ENCODE measurements at places on chromosomes 5 and 9.

DNA sequence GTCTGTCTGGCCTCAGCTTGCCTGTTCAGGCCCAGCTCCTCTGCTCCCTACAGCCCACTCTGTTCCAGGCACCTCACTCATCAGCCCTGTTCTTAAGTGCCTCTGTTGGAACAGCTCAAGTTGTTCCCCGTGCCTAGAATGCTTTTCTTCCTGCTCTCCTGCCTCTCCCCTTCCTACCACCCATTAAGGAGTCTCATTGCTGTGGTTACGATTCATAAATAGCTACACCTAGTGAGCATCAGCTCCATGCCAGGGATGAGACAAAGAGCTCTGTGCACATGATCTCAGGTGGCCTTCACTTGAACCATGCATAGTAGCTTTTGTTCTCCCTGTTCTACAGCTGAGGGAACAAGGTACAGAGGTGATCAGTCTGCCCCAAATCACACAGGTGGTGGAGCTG, 54.3 kb downstream of the PSD2 start:
- DNase-seq, result no peak

- DNase-seq, result no peak
Measured at GRCh38 chr9:129280623-129281271, 102.7 kb upstream of the IER5L start.

GRCh38 chr9:37309136-37309535, 113.4 kb upstream of the GRHPR start:
- DNase-seq, result peak; percentile 46

DNA sequence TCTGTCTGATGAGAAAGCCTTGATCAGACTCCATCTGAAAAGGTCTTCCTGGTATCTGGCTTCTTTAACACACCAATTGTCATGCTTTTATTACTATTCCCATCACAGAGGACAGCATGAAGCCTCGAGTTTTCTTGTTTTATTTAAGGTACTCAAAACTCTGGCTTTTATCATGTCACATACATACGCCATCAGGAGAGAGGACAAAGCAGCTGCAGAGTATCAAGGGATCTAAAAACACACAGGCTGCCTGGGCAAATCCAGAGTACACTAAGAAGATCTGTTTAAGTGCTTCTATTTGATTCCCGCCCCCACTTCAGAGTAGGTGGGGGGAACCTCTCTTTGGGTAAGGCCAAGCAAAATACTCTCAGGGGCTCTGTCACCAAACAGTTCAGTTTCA, 277.2 kb downstream of the SPOCK1 start:
- DNase-seq, result no peak

DNA sequence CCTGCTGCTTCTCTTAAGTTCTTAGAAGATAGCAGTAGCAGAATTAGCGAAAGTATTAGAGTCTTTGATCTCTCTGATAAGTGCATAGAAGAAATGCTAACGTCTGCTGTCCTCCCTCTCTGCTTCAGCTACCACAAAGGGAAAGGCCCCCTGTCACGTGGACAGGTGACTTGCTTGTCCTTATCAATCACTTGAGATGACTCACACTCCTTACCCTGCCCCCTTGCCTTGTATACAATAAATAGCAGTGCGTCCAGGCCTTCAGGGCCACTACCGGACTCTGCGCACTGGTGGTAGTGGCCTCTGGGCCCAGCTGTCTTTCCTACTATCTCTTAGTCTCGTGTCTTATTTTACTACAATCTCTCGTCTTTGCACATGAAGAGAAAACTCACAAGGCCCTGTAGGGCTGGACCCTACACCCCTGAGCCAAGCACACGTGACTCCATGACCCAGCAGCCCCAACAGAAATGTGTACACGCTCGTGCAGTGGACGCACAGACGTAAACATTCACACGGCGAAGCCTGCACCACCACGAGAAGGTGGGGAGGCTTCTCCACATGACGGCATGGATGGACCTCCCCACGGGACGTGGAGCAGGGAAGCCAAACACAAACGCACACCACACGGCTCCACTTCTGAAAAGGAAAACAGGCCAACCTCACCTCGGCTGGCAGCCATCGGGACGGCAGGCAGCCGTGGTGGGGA, 38.3 kb downstream of the PNPLA7 start:
- DNase-seq, result no peak

- no peak for DNase-seq
Measured at GRCh38 chr5:141392429-141393198, at the start of gene PCDHGA8. Gene PCDHGA8 (plus strand): TSS chr5:141392633. CDS start chr5:141392814, 181 bp downstream.

DNA sequence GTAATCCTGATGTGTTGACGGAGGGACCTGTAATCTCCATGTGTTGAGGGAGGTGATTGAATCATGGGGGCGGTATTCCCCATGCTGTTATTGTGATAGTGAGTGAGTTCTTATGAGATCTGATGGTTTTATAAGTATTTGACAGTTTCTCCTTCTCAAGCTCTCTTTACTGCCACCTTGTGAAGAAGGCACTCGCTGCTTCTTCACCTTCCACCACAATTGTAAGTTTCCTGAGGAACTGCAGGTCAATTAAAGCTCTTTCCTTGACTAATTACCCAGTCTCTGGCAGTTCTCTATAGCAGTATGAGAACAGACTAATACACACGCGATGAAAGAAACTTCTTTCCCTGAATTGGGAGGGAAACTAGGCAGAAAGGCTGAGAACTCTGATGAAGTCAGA, 141.1 kb upstream of the RAD23B start:
- peak; percentile 11 for DNase-seq

- DNase-seq, result no peak
Measured at GRCh38 chr5:3347741-3348140, 247.9 kb upstream of the IRX1 start.

DNA sequence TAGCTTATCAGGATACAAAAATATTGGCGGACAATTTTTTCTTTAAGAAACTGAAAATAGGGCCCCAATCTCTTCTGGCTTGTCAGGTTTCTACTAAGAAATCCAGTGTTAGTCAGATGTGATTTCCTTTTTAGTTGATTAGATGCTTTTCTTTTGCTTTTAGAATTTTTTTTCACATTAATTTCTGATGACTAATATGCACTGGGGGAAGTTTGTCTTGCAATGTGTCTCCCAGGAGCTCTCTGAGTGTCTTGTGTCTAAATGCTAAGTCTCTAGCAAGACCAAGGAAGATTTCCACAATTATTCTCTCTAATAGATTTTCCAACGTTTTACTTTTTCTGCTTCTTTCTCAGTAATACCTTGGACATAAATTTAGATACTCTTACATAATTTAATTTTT, 559.8 kb upstream of the TYRP1 start:
- DNase-seq, result no peak

DNA sequence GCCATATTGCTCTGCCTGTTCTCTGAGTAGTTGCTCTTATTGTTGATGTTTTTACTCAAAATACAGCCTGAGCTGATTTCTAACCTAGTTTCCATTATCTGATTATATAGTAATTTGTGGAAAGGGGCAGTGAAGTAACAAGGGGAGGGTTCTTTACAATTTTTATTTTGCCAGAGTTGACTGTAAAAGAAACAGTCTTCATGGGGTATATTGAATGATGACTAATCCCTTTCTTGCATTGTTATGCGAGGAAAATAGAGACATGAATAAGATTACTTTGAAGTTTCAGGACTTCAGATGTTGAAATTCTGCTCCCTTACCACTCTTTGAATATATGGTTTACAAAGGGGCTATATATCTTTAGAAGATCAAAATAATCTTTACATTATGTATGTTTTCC, 9.1 kb upstream of the LRRC70 start:
- no peak for DNase-seq

DNA sequence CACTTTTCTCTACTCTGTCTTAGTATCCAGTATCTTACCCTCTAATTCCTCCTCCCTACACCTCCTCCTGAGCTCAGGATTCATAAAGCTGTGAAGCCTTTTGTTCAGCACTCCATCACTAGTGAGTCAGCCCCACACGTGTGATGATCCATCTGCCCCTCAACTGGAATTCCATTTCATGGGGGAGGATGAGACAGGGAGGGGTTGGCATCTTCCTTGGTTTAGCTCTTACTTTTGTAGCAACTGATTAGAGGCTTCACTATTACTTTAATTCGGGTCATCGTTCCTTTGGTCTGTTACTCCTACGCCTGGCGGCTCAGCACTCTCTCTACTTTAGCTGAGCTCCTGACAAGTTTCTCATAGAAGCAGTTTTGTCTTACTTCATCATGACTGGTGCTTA, 11.8 kb downstream of the BTNL8 start:
- DNase-seq, result no peak

- no peak for DNase-seq
Measured at GRCh38 chr5:72020161-72020983, 86.9 kb upstream of the MAP1B start.

GRCh38 chr5:109868737-109869136, 179.0 kb downstream of the MAN2A1 start:
- peak; percentile 12 for DNase-seq

DNA sequence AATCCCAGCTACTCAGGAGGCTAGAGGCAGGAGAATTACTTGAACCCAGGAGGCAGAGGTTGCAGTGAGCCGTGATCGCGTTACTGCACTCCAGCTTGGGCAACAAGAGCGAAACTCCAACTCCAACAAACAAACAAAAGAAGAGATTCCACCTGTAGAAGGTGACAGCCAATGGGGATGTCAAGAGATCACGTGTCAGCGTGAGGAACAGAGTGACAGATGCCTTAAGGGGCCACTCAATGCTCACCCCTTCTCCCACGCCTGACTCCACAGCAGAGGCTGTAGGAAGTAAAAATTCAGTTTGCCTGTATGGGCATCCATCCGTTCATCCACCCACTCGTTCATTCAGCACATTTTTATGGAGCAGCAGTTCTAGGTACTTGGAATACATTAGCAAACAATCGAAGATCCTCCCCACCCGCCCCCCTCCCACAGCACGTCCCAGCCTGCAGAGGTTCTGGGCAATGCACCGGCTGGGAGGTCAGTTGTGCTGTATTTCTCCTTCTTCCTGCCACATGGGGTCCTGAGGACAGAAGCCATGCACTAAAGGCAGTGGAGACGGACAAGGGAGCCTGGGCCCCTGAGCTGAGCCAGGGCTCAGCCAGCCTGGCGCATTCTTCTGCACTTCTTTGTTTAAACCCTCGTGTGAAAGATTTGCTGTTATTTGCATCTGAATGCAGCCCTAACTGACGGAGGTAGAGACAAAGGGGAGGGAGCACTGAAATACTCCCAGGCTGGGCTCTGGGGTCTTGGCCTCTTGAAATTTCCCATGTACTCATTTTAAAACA, 11.3 kb upstream of the RNF130 start:
- no peak for DNase-seq
